Glutamatergic neuron (in vitro differentiated cells): ENCODE measurements at places on chromosomes 2 and 18. TPM values are rescaled to one million over a fixed set of nuclear protein-coding genes. Genes with fewer than 3 reads are reported as not detected.

- no peaks in the 10 kb centered on the region for H3K27me3 ChIP-seq
- peaks cover 3% of the 10 kb centered on the region for H3K4me1 ChIP-seq
- no peak overlapping the region for H3K4me3 ChIP-seq
- no peak for DNase-seq
- no peak overlapping the region for H3K27ac ChIP-seq
Measured at GRCh38 chr2:8327371-8328100, 354.3 kb upstream of the ID2 start.

DNA sequence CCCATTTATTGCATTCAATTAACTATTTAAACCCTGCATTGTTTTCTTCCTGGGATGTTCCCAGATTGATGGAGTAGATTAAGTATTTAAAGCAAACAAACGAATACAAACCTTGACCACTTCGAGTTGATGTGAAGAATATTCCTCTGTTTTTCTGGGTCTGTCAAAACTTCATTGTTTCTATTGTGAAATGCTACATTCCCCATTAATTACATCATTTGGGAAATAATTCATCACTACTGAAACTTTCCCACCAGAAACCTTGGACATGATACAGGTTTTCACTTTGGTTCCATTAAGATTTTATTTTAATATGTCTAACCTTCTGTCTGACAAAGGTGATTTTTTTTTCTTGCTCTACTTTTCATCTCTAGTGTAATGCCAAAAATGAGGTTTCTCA, 365.1 kb upstream of the ETAA1 start:
- no peaks in the 10 kb centered on the region for H3K36me3 ChIP-seq
- H3K4me1 ChIP-seq = peaks cover 3% of the 10 kb centered on the region
- H3K4me3 ChIP-seq = no peak overlapping the region
- H3K27me3 ChIP-seq = no peaks in the 10 kb centered on the region
- H3K27ac ChIP-seq = no peak overlapping the region

GRCh38 chr2:112692495-112692911, 28.3 kb upstream of the NT5DC4 start:
- H3K36me3 ChIP-seq = no peaks in the 10 kb centered on the region
- no peaks in the 10 kb centered on the region for H3K4me1 ChIP-seq
- no peak overlapping the region for H3K4me3 ChIP-seq
- H3K27ac ChIP-seq = no peak overlapping the region
- H3K27me3 ChIP-seq = peaks cover 1% of the 10 kb centered on the region
- peak; percentile 42 for DNase-seq

DNA sequence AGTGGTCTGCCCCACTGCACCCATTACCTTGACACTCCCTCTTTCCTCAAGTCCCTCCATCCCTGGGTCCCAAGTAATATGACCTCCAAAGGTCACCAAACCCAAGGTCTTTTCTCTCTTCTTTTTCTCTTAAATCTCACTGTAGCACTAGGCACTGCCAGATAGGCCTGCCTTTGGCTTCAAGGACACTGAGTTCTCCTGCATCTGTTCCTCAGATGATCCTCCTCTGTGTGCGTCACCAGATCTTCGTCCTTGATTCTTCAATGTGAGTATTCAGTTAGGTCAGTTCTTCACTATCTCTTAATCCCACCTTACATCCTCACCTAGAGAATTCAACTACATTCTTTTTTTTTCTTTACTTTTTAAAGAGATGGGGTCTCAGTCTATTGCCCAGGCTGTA, 249.2 kb downstream of the NBAS start:
- H3K36me3 ChIP-seq = peaks cover 4% of the 10 kb centered on the region
- peaks cover 1% of the 10 kb centered on the region for H3K4me1 ChIP-seq
- H3K27ac ChIP-seq = no peak overlapping the region
- H3K27me3 ChIP-seq = peaks cover 2% of the 10 kb centered on the region

- H3K4me1 ChIP-seq = no peaks in the 10 kb centered on the region
- H3K4me3 ChIP-seq = no peak overlapping the region
- H3K27ac ChIP-seq = no peak overlapping the region
Measured at GRCh38 chr2:233919319-233919718, 2.1 kb downstream of the TRPM8 start.

DNA sequence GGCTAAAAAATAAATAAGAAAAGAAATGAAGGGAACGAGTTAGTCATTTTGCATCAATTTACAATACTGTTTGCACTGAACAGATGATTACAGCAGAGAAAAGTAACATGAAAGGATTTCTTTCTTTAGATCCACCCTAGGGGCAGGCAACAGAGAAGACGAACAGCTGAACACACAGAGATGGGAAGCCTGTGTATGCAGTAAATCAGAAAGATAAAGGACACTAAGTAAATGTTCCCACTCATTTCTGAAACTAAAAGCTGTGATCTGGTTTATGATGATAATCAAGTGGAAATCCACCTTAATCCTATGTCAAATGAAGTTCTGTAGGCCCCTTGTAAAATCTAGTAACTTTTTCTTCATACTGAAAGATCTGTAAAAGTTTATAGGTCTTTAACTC, 54.2 kb downstream of the AKAIN1 start:
- H3K27me3 ChIP-seq = no peaks in the 10 kb centered on the region
- no peak overlapping the region for H3K27ac ChIP-seq
- no peaks in the 10 kb centered on the region for H3K36me3 ChIP-seq
- DNase-seq = no peak

DNA sequence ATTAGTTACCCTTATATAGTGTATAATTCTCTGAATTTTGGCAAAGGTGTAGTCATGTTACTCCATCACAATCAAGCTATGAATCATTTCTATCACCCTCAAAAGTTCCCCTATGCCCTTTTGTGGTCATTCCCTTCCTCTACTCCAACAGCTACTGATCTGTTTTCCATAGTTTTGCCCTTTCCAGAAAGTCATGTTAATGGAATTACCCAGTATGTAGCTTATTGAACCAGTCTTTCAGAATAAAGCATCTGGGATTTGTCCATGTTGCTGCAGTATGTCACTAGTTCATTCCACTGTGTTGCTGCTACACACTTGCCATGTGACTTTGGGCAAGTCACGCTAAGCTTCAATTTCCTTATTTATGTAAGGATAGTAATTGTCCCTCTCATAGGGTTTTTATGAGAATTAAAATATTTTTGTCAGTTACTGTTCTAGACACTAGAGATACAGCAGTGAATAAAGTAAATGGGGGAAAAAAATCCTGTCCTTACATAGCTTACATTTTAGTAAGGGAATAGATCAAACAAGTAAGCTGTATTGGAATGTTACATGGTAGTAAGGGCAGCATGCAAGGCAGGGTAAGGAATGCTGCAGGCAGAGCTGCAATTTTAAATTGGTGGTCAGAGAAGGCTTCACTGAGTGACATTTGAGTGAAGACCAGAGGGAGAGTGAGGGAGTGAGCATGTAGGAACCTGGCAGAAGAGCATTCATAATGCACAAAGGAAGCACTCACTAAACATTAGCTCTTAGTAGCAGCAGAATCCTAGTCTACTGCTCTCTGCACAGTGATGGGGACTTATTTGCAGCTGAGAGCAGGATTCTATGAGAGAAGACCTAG, 80.3 kb upstream of the TSPYL6 start:
- no peak for DNase-seq
- H3K4me3 ChIP-seq = no peak overlapping the region
- peaks cover 6% of the 10 kb centered on the region for H3K27me3 ChIP-seq
- no peaks in the 10 kb centered on the region for H3K36me3 ChIP-seq

DNA sequence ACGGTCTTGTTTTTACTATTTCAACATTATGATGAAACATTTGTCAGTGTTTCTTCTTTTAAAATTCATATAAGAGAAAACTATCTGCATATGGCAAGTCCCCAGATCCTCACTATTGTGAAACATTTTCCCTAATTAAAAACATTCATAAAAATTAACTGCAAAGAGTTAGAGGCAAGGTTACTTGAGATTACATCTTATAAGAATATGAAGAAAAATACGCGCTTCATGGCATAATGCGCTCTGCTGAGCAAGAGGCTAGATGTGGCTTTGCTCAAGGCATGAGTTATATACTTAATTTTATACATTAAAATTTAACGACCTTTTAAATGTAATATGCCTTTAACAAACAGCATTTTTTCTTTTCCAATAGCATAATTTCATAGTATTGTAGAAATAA, 166.4 kb upstream of the RPRM start:
- H3K36me3 ChIP-seq = no peaks in the 10 kb centered on the region
- H3K4me1 ChIP-seq = no peaks in the 10 kb centered on the region
- no peaks in the 10 kb centered on the region for H3K27me3 ChIP-seq
- DNase-seq = no peak
- H3K4me3 ChIP-seq = no peak overlapping the region

DNA sequence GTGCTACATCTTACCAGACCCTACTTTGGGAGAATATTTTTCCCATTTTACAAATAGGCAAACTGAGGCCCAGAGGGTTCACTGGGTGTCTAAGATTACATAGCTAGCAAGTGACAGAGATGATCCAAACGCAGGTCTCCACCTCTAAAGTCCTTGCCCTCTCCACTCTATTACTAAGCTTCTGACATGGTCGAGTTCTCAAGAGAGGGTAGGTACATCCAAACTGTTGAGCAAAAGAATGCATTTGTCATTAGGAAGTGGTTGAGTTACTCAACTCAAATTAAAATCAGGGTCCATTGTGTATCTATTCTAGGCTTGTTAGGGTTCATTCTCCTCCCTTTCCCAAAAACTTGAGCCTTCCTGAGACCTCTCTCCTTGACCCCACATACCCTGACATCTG, 680.6 kb upstream of the FANCL start:
- H3K36me3 ChIP-seq = no peaks in the 10 kb centered on the region
- H3K4me3 ChIP-seq = no peak overlapping the region
- H3K27ac ChIP-seq = no peak overlapping the region
- DNase-seq = no peak

- no peak overlapping the region for H3K4me3 ChIP-seq
- H3K27ac ChIP-seq = no peak overlapping the region
- H3K4me1 ChIP-seq = no peaks in the 10 kb centered on the region
Measured at GRCh38 chr2:240503375-240503774, 54.4 kb downstream of the ANKMY1 start.

GRCh38 chr18:7304061-7304370, 73.1 kb downstream of the LRRC30 start:
- peaks cover 7% of the 10 kb centered on the region for H3K36me3 ChIP-seq
- no peak for DNase-seq
- peaks cover 4% of the 10 kb centered on the region for H3K27me3 ChIP-seq
- H3K4me3 ChIP-seq = no peak overlapping the region

GRCh38 chr18:1124495-1124894, 219.8 kb downstream of the ADCYAP1 start:
- no peaks in the 10 kb centered on the region for H3K27me3 ChIP-seq
- peaks cover 3% of the 10 kb centered on the region for H3K4me1 ChIP-seq
- H3K4me3 ChIP-seq = no peak overlapping the region

GRCh38 chr2:112483042-112483473, 1.1 kb downstream of the TTL start:
- H3K4me3 ChIP-seq = peak overlapping the region; percentile 94
- peak overlapping the region; percentile 79 for H3K27ac ChIP-seq
- peaks cover 12% of the 10 kb centered on the region for H3K27me3 ChIP-seq

DCDC2C gene
- not detected for total RNA-seq

SUCLG1 gene
- total RNA-seq = 68.5 TPM

PRADC1 gene
- 26.8 TPM for total RNA-seq
